NCI-H524 (cell line): ENCODE measurements at places on chromosomes 5 and 9.

DNA sequence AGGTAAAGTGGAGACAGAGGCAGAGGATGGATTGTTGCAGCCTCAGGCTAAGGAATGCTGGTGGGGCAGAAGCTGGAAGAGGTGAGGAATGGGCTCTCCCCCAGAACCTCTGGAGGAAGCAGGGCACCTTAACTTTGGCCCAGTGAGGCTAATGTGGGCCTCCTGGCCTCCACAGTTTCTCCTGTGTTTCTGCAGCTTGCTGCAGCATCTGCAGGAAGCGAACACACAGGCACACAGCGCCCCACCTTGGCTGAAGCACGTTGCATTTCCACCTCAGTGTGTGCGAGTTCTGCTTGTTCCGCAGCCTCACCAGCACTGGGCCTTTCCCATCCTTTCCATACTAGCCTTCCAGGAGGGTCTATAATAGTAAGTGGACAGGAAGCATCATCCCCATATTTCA lies 27.2 kb upstream of the ASS1 start:
- no peak for DNase-seq

DNA sequence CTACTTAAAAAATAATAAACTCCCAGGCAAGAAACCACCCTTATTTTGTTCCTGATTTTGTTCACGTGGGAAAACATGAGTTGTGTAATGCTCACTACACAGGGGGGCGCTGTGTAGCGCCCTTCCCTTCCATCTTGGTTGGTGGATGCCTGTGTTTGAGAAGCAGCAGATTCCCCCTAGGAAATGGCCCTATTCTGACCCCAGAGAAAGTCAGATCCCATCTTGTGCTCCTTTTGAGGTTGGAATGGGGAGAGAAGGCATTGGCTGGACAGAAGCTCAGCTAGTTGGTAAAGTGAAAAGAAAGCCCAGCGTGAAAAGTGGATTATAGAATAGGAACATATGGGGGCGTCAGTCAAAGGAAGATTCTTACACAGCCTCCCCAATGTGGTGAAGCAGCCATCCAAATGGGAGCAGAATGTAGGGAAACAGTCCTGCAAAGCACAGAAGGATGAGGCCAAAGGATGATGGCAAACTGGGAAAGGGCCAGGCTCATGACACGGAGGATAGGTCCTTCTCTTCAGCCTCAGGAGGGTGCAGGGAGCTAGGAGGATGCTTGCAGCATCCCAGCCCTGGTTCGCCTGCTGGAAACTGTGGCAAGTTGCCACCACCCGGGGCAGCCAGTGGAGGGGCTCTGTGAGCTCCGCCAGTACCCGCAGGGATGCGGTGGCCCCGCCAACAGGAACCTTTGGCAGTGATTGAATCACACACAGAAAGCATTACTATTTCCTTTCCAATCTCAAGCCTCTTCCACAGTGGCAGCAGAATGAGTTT lies 314.2 kb upstream of the DAP start:
- peak; percentile 60 for DNase-seq

DNA sequence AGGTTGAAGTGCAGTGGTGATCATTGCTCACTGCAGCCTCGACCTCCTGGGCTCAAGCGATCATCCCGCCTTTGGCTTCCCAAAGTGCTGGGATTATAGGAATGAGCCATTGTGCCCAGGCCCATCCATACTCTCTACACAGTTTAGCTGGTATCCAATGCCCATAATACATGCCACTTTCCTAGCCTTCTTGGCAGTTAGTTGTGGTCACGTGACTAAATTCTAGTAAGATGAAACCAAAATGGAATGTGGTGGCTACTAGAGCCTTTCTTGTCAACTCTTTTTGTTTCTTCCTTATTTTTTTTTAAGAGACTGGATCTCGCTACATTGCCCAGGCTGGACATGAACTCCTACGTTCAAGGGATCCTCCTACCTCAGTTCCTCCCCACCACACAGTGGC lies 15.3 kb upstream of the KIF27 start:
- no peak for DNase-seq

GRCh38 chr5:34511915-34512314 lies 144.2 kb upstream of the RAI14 start:
- DNase-seq = no peak

GRCh38 chr9:13862654-13863053 lies 451.3 kb downstream of the NFIB start:
- no peak for DNase-seq

- DNase-seq = peak; percentile 79
These were observed 711 bp downstream of the TTC33 start for GRCh38 chr5:40755093-40755406.

DNA sequence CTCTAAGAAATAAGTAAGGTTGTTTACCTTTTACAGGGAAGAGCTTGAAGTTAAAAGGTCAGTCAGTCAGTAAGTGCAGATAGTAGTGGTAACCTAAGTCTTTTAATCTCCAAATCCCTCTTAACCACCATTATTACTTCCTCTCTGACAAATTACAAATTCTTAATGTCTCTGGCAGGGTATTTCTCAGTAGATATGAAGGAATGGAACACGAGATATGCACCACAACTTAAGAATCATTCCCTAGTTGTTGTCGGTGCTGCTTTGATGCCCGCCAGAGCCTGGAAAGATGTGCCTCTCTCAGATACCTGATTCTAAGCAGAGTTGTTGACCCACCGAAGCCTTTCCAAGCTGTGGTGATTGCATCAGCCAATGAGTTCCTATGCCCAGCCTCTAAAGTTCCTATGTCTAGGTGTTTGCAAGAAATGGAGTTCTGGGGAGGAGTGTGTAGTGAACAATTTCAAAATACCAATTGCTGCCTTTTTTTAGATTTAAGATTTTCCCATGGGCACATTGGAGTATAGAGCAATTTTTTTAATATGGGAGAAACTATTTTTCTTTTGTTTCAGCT lies 78.5 kb downstream of the CD180 start:
- DNase-seq = peak; percentile 37

DNA sequence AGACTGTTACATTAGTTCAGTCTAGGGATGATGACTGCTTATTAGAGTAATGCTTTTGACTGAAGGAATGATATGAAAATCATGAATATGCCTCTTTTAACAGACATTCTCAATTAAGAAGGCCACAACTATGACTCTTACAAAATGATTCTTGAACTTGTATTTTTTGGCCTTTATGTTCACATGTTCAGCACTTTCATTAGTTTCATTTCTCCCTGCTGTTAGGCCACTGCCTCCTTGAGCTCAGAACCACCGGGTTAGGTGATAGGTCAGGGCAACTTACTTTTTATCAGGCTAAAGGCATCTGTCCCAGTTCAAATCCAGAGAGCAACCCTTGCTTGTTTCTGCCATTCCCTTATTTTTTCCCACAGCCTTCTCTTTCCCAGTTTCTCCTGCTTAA lies 235.2 kb upstream of the ELL2 start:
- DNase-seq = no peak

- no peak for DNase-seq
These were observed 147.4 kb downstream of the INSYN2B start for GRCh38 chr5:169832845-169833244.

- DNase-seq = no peak
These were observed 425.4 kb downstream of the DNAH5 start for GRCh38 chr5:13519131-13519530.

GRCh38 chr9:69798744-69799143 lies 21.9 kb upstream of the CFAP95 start:
- DNase-seq = no peak

DNA sequence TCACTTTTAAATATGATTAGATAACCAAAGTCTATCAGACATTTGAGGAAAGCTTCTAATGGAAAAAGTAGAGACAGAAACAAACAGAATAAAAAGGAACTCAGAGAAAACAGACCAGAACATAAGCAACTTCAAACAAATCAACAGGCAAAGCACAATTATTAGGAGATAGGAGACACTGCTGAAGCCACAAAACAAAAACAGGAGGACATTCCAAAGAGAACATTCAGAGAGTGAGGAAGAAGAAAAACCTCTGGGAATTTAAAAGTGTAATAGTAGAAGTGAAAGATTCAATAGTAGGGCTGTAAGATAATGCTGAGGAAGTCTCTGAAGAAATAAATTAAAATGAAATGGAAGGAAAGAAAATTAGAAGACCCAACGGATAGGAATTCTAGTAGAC lies 83.2 kb upstream of the TBCA start:
- no peak for DNase-seq

GRCh38 chr5:171175746-171176145 lies 133.3 kb upstream of the TLX3 start:
- no peak for DNase-seq

DNA sequence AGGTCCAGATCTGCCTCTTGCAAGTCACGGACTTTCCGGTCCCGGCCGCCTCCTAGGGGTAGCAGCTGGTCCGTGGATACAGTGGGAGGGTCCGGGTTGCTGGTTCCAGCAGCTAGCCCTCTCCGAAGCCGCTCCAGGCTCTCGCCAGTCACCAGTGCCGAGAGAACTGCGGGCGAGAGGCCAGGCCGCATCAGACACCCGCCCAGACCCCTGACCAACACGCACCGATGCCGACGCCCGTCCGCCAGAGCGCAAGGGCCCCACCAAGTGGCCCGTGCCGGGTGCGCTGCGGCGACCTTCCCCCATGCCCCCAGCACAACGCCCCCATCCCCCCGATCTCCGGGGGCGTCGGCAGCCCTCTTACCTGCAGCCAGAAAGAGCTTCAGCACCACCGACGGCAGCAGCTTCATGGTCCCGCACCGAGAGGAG lies 470 bp downstream of the HBEGF start:
- DNase-seq = peak; percentile 52

DNA sequence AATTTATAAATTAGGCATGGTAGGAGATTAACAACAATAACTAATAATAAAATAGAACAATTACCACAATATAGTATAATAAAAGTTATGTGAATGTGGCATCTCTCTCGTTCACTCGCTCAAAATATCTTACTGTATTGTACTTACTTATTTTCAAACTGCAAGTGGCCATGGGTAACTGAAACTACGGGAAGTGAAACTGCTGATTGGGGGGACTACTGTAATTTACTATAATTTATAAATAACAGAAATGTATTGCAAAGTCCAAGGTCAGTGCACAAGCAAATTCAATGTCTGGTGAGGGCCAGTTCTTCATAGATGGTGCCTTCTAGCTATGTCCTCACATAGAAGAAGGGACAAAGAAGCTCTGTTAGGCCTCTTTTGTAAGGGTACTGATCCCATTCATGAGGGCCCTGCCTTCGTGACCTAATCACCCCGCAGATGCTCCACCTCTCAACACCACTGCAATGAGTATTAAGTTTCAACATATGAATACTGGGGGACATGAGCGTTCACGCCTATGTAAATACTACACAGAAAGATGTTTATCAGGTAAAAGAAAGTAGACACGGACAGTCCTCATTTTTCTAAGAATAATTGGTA lies 39.0 kb downstream of the KCNIP1 start:
- peak; percentile 40 for DNase-seq

DNA sequence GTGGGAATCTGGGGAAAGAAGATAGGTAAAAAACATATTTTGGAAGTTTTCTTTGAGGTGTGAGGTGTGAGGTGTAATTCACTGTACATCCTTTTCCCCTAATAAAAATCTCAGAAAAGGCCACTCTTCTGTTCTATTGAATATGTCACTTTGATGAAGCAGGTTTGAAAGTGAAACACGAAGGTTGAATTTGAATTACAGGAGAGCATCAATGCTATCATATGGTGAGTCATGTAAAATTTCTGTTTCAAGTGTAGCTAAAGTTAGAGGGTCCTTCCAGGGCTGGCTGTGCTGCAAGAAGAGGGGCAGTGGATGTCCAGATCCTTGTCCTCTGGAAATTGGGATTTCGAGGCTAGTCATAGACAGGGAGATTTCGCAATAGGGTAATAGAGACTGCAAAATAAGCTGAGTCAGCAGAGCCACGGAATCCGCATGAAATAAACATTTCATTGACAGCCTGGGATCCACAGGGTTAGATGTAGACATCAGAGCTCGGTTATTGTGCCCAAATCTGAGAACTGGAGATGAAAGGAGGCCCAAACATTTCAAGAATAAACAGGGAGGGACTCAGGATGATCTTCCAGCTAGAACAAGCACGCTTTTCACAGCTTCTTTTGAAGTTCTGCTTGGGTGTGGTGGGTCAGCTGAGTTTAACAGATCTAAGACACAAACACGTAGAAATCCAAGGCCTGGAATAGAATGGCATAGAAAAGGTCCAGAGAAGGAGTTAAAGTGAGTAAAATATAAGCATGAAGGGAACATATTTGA lies 194.4 kb upstream of the CDKN2B start:
- DNase-seq = no peak

- no peak for DNase-seq
These were observed 99.1 kb downstream of the COL23A1 start for GRCh38 chr5:178490935-178491652.

GRCh38 chr5:98050583-98050982 lies 722.9 kb upstream of the RGMB start:
- no peak for DNase-seq

DNA sequence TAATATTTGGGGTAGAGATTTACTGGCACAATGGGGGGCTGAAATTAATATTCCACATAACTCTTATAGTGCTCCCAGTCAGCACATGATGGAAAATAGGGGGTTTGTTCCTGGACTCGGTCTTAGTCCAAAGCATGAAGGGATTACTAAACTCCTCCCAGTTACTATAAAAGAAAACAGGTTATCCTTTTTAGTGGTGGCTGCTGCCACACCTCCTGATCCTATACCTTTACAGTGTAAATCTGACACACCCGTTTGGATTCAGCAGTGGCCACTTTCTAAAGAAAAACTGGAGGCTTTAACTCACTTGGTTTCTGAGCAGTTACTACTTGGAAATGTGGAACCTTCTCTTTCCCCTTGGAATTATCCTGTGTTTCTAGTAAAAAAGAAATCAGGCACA lies 572.9 kb upstream of the PTGER4 start:
- peak; percentile 3 for DNase-seq

DNA sequence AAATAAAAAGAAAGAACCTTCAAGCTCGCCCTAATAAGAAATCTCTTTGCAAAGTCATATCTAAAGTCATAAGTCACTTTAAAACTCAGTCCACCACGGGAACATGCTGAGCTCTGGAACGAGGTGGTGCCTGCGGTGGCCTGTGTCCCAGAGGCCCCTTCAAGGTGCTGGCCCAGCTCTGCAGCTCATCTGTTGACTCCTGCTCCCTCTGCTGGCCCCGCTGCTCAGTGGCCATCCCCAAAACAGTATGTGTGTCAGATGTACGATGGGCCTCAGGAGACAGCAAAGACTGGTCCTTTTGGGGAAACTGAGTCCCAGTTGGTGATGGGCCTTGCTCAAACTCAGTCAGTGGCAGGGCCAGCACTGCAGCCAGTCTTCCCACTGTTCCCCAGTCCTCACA lies 22.8 kb upstream of the FOXB2 start:
- peak; percentile 0 for DNase-seq

DNA sequence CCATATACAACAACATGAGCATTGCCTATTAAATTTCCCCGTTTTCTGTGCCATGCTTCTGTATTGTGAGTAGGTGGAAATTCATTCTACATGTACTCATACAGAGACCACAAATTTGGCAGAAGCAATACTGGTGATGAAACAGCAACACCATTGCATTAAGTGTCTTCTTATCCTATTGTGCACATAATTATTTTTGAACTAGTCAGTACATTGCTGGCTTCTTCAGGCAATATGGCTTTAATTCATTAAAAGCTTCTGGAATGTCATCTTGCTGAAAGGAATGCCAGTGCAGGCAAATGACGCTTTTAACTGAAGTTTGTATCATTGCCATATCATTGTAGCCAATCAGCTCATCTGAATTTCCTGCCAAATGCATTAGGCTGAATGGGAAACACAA lies 82.6 kb downstream of the KIAA1958 start:
- no peak for DNase-seq
